ENCODE measurements at places on chromosomes 11 and 22. TPM values are rescaled to one million over a fixed set of nuclear protein-coding genes. Genes with fewer than 3 reads are reported as not detected.

CHRDL2 gene
- total RNA-seq = not detected

PLEKHA7 gene
- 0.31 TPM for total RNA-seq

ACR gene
- total RNA-seq = not detected

OR8D4 gene
- total RNA-seq = not detected

PLAAT3 gene
- total RNA-seq = 28.1 TPM

P2RY2 gene
- 1.2 TPM for total RNA-seq

SLC22A8 gene
- not detected for total RNA-seq

ART5 gene
- not detected for total RNA-seq

CHEK2 gene
- total RNA-seq = 14.4 TPM

BCO2 gene
- total RNA-seq = 1.2 TPM

YAP1 gene
- 131 TPM for total RNA-seq

SSTR3 gene
- total RNA-seq = not detected

XKR3 gene
- 0.06 TPM for total RNA-seq

IL17REL gene
- not detected for total RNA-seq

SMC1B gene
- 0.13 TPM for total RNA-seq

MN1 gene
- 6.1 TPM for total RNA-seq

KDM4D gene
- total RNA-seq = 0.53 TPM

DBX1 gene
- not detected for total RNA-seq

SAA4 gene
- total RNA-seq = not detected

C11orf87 gene
- total RNA-seq = under 0.01 TPM

IFTAP gene
- total RNA-seq = 41.5 TPM

MUC5AC gene
- under 0.01 TPM for total RNA-seq

KLHL35 gene
- 4.5 TPM for total RNA-seq

CRYBA4 gene
- not detected for total RNA-seq

MAPK8IP2 gene
- 0.13 TPM for total RNA-seq

OR52H1 gene
- 0.66 TPM for total RNA-seq

MAP6 gene
- total RNA-seq = 5.7 TPM

BARX2 gene
- not detected for total RNA-seq

HOATZ gene
- not detected for total RNA-seq

ENTHD1 gene
- not detected for total RNA-seq

TYMP gene
- 7.3 TPM for total RNA-seq

LMO2 gene
- 92.6 TPM for total RNA-seq

EIF3D gene
- 306 TPM for total RNA-seq

GRM5 gene
- total RNA-seq = 0.06 TPM

PEX26 gene
- total RNA-seq = 12.3 TPM

MMP27 gene
- not detected for total RNA-seq

RNF26 gene
- 5.1 TPM for total RNA-seq
